Suppressor macrophage treated with lipopolysaccharide for 4 hours (primary cell): ENCODE measurements at places on chromosomes 1 and 21.

- DNase-seq: no peak
Measured at GRCh38 chr1:85224295-85224694, 23.5 kb upstream of the SYDE2 start.

DNA sequence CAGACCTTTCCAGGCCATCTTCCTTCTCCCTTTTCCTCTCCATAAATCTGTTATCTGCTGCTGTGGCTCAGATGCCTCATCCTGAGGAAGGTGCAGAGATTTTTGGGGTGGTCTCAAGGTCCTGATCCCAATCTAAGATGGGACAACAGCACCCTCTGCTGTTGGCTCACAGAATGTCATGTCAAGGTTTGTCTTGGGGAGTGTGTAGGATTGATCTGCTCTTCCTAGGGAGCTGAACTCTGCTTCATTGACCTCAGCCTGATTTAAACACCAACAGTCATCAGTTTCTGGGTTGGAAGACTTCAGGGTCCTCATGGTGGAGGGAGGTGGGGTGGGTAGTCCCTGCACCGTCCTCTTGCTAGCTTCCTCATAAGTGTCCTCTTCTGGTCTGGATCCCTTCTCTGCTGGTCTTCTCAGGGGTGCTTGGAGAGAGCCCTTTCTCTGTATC, 62.8 kb upstream of the LAX1 start:
- peak; percentile 61 for DNase-seq

DNA sequence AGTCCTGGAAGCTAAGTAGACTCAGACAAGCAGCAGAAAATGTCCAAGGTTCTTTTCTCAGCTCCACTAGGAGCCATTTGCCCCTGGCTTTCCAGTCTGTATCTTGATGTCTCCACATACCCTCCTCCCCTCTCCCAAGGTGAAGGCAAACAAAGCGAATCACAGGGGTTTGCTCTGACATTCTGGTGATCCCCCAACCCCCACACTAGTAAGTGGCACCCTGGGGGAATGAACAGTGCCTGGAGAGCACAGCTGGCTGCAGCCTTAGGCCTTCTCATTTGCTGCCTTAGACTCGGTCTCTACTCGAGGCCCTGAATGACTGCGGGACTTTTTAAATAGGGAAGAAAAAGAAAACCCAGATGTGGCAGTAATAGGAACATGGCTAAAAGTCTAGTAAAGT, 15.3 kb downstream of the ERI3 start:
- DNase-seq: no peak

DNA sequence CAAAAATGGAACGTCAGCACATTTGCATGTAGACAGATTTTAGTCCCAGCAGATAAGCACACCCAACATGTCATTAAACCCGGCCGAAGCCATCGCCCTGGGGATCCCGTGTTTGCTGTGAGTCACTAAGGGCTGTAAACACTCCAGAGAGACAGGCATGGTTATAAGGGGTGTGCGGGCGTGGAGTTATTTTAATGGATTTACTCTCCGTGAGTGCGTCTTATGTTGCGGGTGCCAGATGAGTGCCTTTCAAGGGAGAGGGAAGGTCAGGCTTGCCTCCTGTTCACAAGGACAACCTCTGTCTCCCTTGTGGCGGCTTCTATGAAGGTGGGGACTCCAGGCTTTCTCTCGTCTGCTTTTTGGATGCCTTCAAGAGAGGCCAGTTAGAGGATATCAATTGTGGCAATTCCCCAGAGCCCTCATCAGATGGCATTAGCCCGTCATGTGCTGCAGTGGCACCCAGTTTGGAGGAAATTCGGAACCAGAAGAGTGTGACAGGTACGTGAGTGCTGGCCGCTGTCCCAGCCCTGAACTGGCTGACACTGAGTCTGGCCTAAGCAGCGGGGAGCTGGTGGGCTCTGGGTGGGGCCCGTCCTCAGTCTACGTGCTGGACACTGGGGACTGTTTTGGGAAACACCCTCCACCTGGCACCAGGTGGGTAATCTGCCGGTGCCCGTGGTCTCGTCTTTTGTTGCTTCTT, 223.8 kb upstream of the TMEM51 start:
- no peak for DNase-seq

DNA sequence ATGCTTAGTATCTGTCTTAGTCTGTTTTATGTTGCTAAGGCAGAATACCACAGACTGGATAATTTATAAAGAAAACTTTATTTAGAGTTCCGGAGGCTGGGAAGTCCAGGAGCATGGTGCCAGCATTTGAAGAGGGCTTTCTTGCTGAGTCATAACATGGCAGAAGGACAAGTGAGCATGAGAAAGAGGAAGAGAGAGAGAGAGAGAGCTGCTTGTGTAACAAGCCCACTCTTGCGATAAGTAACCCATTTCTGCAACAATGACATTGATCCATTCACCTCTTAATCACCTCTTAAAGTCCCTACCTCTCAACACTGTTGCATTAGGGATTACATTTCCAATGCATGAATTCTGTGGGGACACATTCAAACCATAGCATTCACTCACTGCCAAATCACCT, 11.7 kb upstream of the MYOCOS start:
- DNase-seq: peak; percentile 38

DNA sequence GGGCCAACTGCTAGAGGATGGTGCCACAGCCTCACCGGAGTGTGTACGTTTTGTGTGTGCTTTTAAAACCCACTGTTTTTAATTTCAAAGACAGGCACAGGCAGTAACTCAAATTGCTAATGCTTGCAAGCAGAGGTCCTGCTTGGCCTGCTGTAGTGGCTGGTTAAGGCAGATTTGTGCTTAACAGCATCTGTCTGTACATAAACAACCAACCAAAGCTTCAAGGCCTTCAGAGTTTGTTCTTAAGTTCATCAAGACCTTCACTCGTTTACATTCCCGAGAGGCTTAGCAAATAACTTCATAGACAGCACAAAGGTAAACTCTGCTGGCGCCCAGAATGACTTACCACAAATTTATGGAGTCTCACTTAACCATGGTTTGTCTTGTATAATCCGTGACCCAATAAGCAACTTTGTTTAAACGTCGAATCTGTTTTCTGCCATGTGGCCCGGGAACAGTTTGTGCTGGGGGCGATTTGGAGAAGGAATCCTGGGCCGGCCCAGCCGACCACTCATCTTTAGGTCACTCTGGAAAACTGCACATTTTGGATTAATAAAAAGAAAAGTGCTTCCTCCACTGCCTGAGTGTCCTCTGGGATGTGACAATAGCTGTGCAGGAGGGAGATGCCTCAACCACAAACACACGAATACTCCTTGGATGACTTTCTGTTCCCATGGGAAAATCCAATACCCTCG, 58.1 kb downstream of the CAPZB start:
- DNase-seq: no peak

- DNase-seq: peak; percentile 51
Measured at GRCh38 chr1:3695326-3696217, 43.3 kb downstream of the TP73 start.

- DNase-seq: no peak
Measured at GRCh38 chr1:99438656-99439230, 174.5 kb downstream of the PLPPR4 start.

DNA sequence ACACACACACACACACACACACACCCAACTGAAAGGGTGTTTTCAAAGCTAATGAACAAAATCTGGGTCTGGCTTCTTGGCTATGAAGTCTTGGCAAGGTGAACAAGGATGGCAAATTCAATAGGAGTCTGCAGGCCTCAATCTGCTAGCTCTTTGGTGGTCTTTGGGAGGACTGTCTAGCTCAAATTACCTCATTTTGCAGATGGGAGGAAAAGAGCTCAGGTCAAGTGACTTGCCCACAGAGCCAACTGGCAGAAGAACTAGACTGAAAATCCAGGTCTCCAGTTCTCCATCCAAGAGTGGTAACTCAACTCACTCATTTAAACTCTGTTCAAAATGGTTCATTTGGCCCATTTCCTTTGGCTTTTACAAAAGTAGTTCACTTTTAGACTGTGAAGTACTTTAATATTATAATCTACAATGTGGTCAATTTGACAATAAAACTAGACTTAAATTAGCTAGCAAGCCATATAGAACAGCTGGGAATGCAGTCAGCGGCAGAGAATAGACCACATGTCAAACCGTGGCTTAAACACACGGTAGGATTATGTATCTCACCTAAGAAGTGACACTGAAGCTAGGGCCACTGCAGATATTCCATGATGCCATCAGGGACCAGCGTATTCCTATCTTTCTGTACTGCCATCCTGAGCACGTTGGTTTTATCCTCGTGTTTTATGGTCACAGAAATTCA, 112.9 kb downstream of the APP start:
- DNase-seq: no peak

- no peak for DNase-seq
Measured at GRCh38 chr1:162384601-162385279, 3.2 kb downstream of the C1orf226 start.

DNA sequence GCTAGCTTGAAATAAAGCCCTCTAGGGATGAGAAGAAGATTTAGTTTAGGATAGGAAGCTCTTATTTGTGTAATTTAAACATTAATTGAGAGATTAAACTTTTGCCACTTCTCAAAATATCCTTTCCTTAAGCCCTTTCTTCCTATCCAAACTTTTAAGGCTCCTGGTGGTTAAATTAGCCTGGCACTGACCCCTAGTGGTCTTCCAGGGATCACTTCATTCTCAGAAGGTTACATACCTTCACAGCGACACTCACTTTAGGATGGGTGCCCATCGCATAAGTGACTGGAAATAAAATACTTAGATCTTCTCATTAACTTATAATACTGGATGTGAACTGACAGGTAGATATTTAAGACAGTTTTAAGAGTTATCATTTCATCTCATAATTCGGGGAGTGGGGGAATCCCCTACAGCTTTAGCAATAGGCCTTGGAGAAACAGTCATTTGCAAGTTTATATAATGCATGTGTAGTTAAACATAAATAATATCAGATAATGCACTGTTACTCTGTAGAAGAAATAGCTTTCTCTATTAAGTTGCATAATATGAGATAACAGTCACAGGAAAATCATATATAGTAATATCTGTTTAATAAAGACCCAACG, 7.4 kb downstream of the LHX9 start:
- peak; percentile 68 for DNase-seq

GRCh38 chr1:36203554-36204346, 20.5 kb upstream of the THRAP3 start:
- peak; percentile 84 for DNase-seq

GRCh38 chr1:209367061-209367772, 216.3 kb upstream of the CAMK1G start:
- DNase-seq: no peak

- DNase-seq: no peak
Measured at GRCh38 chr1:84721152-84721551, 30.9 kb upstream of the SSX2IP start.
